GM04504 (cell line): ENCODE measurements at places on chromosomes 2 and 18.

DNA sequence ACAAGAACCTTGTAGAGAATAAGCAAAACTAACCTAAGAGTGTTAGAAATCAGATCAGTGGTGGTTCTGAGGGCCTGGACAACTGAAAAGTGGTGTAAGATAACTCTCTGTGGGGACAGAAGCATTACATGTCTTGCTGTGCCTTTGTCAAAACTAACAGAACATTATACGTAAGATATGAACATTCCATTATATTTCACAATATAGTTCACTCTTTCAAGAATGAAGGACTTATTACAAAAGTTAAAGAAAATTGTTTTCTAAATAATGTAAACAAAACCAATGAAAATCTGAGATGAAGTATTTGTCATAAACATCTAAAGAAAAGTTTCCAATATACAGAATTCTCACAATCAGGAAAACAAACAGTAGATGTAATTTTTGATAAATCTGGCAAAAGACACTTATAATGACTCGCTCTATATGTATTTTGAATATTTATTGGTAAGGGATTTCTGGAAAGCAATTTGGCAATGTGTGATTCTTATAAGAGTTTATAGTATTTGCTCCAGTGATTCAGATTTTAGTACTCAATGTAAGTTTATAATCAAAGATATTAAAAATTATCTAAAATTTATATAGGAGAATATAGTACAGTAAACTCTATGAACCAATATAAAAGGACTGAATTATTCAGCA lies 258.4 kb downstream of the CD226 start:
- no peak for DNase-seq

DNA sequence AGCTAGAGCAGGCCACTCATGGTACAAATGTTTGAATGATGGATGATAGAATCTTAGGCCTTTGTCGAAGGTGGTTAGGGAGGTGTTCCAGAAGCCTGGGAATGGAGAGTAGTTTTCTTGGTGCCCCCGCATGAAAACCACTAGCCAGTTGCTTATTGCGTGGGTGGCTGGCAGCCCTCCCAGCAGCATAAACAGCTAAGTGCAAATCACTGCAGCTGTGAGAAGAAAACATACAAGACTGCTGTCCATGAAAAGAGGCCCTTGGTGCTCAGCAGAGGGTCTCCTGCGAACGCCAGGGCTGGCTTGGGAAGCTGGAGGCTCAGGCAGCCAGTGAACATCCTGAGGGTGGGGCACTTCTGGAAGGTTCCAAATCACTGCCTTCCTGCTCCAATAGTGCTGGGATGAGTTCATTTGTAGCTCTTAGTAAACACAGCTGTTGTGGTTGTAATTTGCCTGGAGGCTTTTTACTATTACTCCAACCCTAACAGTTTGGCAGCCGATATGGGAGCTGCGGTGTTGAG lies 118.8 kb downstream of the MGAT5 start:
- DNase-seq, result peak; percentile 84

DNA sequence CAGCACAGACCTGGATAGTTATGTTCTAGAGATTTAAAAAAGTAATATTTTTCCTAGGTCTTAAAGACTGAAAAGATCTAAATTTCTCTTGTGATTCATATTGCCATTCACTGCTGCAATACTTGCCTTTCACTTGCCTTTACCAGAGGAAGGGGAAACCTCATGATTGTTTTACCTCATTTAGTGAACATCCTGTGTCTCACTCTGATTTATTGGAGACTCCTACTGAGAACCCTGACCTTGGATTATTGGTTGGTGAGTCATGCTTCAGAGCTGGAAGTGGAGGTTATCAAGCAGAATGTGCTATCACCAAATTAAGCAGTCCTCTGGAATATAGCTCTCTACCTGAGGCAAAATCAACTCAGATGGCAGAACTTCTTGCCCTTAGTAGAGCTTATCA lies 500.5 kb downstream of the TSN start:
- no peak for DNase-seq

DNA sequence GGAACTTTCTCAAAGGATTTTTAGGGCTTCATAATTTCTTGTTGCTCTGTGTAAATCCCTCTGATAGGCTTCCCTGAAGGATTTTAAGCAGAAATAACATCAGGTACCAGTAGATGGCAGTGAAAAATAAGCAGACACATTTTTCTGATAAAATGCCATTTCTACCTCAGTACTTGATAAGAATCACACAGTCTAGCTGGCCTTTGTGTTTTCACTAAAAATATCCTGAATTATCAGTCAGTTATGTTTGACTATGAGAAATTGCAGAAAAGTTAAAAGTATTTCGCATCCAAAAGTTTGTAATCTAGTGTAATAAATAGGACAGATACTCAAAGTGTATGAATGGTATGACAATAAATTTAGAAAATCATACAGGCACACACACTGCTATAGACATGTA lies 68.7 kb downstream of the DNAJC10 start:
- DNase-seq, result no peak

GRCh38 chr2:8416849-8417832 lies 264.7 kb upstream of the ID2 start:
- no peak for DNase-seq

DNA sequence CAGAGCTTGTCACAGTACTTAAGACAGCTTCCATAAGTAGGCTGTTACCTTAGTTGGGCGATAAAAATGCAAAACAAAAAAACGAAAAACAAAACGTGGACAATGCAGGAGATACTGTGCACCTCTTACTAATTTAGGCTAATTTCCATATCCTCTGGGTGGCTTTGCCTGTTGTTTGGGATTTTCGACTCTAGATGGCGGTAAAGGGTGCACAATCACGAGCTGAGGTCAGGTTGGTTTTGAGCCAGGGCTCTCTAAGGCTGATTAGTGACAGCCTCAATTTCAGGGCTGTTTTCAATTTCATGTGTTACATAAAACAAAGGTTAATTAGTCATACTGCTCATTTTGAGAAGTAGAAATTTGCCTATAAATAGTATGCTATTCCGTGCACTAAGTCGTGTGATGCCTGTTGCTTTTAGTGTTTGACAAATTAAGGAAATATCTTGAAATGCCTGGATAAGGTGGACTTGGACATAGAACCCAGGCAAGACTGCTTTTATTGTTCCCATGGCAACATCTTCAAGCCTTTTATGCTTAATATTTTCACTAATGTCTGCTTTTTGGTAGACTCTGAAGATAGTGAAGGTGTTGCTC lies 493.1 kb downstream of the SOCS6 start:
- DNase-seq, result peak; percentile 1

GRCh38 chr2:215900843-215901242 lies 112.5 kb downstream of the MREG start:
- DNase-seq, result no peak

DNA sequence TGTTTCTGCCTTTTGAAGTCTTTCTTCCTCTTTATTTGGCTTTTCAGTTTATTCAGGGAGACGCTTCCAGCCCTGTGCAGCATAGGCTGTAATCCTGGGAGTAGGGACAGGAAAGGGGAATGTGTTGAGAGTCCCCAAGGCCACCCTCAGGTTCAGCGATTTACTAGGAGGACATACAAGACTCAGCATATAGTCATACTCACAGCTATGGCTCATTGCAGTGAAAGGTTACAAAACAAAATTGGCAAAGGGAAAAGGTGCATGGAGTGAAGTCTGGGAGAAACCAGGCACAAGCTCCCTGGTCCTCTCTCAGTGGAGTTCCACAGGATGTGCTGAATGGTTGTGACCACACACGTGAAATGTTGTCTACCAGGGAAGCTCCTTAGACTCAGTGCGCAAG lies 49.6 kb upstream of the ZNF638 start:
- DNase-seq, result no peak

- DNase-seq, result no peak
Measured at GRCh38 chr2:1884933-1885580, 140.7 kb upstream of the PXDN start.

DNA sequence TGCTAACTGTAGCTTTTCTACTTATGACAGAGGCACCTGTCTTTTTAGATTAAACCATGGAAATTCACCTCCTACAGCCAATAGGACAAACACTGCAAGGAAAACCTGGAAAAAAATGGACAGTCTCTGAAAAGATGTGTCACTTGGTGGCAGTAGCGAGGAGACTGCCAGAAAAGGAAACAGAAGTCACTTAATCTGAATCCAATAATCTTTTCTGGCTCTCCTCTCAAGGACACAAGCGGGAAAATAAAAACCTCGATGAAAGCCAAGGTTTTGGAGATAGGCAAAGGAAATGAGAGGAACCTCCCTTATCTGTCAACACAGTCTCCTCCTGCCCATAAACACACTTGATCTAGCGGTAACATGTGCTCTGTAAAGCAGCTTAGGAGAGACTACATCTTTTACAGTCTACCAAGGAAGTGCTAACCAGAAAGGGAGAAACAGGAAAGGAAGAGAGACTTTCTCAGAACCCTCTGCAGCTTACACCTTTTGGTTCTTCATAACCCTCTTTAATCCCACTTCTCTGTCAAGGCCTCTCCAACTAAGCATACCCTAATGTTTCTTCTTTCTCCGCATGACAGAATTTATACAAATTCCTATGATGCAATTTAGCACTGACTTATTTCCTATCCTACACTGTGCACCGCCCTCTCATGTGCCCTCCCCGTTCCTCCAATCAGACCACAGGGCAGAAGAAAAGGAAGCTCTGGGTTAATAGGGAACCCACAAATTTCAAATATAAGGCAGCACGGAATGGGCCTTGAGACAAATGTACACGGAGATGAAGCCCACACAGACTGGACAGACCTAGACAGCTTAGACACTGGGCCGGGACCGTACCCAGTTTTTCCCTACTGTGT lies 52.8 kb downstream of the CLASP1 start:
- peak; percentile 47 for DNase-seq

GRCh38 chr18:58552057-58552461 lies 76.8 kb downstream of the ALPK2 start:
- no peak for DNase-seq

GRCh38 chr18:72555968-72556367 lies 11.8 kb upstream of the CBLN2 start:
- no peak for DNase-seq

DNA sequence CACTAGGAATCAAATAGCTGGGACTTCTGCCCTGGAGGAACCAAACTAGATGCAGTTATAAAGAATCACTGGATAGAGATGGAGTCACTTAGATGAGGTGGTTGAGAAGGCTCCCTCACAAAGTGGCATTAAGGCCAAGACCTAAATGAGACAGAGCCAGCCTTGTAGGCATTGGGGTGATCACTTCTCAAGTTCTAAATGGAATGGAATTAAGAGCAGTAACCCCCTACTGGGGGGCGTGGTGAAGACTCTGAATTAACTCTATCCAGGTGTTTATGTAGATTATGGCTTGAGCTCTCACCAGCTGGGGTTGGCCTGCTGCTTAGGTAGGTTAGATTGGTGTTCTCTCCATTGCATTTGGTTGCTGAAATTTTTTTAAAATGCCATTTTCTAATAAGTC lies 71.3 kb downstream of the TTC27 start:
- DNase-seq, result no peak

- no peak for DNase-seq
Measured at GRCh38 chr2:231355508-231356465, 39.7 kb upstream of the B3GNT7 start.

GRCh38 chr2:100821911-100822265 lies 1.9 kb downstream of the NPAS2 start:
- DNase-seq, result no peak

GRCh38 chr2:104774631-104775030 lies 79.3 kb upstream of the POU3F3 start:
- DNase-seq, result no peak

GRCh38 chr2:160423126-160423525 lies 70.5 kb downstream of the RBMS1 start:
- DNase-seq, result no peak

DNA sequence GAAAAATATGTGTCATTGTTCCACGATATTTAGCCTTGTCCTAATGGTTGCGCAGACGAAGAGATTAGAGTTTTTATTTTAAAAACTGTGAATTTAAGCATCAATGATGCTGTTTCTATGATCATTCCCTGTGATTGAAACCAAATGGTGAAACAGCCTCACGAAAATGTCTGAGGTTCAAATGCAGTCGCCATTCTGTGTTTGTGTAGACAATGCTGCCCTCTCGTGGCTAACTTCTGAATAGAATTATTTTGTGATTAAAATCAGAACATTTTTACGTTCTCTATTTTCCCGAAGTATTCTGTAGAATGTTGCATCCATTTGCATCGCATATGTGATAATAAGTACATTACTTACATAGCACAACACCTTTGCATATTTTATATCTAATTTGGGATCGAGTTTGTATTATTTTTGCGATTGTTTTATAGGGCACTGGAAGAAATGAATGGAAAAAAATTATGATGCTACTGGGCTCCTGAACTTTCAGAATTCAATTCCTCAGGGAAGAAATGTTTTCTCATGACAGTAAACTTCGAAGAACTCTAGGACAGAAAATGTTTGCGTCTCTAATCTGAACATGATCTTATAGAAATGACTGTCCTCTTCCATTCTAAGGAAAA lies 54.8 kb upstream of the CREB1 start:
- peak; percentile 40 for DNase-seq

GRCh38 chr2:75822336-75822735 lies 111.6 kb upstream of the GCFC2 start:
- no peak for DNase-seq
